ENCODE measurements at places on chromosomes 7 and 10.
A peak's percentile ranks its signal among the peaks of the same experiment; 100 is the strongest.

GRCh38 chr10:101022967-101023705 is 7.8 kb downstream of the PDZD7 start:
- DNase-seq, result no peak

GRCh38 chr10:97117372-97117771 is 68.4 kb downstream of the SLIT1 start:
- DNase-seq, result no peak

GRCh38 chr7:101727184-101727583 is 90.2 kb upstream of the CUX1 start:
- no peak for DNase-seq

- DNase-seq, result peak; percentile 33
These were observed 98.5 kb downstream of the CABCOCO1 start for GRCh38 chr10:61760943-61761824.

DNA sequence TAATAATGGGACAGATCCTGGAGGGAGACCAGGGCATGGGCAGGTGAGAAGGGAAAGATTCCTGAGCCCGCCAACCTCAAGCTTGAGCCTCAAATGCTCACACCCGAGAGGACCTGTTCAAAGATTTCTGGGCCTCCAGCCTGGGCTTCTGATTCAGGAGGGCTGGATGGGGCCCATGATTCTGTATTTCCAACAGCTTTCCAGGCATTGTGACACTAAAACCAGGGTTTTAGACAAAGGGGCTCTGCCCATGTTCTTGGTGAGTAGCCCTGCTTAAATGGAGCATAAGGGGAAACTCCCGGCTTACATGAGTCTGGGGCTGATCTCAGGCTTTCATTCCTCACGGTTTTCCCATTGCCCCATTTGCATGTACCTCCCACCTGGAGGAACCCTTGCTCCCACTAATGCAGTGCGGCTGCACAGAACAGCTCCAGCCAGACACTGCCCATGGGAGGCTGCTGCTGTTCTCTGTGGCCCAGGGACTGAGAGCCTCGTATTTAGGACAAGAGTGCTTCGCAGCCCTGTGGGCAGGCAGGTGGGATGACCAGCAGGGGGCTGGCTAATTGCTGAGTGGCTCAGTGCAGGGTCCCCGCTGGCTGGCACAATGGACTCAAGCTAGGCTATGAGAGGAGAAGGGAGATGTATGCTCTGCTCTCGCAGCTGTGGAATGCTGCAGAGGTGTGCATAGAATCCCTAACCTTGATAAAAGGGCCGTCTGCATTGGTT is 135.3 kb upstream of the COBL start:
- no peak for DNase-seq

DNA sequence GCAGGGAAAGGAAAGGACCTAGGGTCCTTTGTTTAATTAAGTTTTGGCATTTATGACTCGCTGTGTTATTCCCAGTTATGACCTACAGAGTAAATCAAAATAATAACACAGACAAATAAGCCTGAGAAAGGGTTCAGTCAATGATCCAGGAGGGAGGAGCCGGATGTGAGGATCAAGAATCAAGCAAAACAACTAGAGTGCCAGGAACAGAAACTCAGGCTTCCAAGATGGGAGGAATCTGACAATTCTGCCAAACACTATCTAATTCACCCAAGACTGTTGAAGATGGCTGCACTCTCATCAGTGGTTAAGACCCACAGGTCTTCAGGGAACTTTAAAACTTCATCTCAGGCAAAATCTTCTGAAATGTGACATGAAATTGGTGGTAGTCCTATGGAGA is 50.3 kb upstream of the PIP4K2A start:
- no peak for DNase-seq

GRCh38 chr7:100098913-100099312 is 2.3 kb downstream of the MCM7 start:
- DNase-seq, result no peak

DNA sequence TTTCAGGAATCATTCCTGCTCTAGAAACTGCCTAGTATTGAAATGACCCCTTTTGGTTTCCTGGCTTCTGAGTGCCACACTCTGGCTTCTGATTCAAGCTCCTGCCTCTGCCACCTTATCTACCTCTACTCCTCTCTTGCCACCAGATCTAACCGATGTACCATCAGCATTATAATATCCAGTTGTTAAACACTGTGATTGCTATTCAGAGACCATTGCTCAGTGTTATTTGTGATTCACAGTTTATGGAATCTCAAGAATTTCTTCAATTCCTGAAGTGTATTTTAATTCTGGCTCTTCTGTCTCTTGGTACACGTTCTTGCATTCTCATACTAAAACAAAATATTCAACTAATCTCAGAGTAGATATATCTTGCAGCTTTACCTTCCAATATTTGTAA is 88.7 kb downstream of the DYNC1I1 start:
- DNase-seq, result no peak

- DNase-seq, result no peak
These were observed 83.9 kb downstream of the PIP4K2A start for GRCh38 chr10:22630234-22631174.

DNA sequence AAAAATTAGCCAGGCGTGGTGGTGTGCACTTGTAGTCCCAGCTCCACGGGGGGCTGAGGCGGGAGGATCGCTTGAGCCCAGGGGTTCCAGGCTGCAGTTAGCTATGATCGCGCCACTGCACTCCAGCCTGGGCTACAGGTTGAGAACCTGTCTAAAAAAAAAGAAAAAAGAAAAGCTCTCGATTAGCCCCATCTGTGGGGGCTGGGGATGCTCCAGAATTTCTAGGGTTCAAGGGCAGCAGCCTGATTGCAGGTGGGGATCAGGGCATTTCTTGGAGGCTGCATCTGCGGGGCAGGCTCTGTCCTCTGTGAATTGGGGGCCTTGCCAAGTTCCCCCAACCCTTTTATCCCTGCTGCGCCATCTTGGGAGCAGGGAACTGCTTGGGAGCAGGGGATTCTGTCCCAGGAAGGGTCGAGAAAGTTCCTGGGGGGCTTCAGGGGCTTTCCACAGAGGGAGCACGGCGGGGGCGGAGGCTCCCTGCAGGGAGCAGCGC is 651 bp upstream of the ARPC1A start:
- no peak for DNase-seq

GRCh38 chr7:120951826-120952225 is 1.2 kb downstream of the ING3 start:
- no peak for DNase-seq

- DNase-seq, result no peak
These were observed 20.5 kb downstream of the EIF3B start for GRCh38 chr7:2374830-2375728.

- peak; percentile 82 for DNase-seq
These were observed 161.6 kb downstream of the PKD1L1 start for GRCh38 chr7:47786557-47787248.

GRCh38 chr7:16564909-16565426 is 38.3 kb downstream of the LRRC72 start:
- DNase-seq, result no peak

GRCh38 chr7:13189668-13190067 is 502.2 kb downstream of the ARL4A start:
- DNase-seq, result no peak

- no peak for DNase-seq
These were observed 11.0 kb downstream of the POT1 start for GRCh38 chr7:124918662-124919061.

DNA sequence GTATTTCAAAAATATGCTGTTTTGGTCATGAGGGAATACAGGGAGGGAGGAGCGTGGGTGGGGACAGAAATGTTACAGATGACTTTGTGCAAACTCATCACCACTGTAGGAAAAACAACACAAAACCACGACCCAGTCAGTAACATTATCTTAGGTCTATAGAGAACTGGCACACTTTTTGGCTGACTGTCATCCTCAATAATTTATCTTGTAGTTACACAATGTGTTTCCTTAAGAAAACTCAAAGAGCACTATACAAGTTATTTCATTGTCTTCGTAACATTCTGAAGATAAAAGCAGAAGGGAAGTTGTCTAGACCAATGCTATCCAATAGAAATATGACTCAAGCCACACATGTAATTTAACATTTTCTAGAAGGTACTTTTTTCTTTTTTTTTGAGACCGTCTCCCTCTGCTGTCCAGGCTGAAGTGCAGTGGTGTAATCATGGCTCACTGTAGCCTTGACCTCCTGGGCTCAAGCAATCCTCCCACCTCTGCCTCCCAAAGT is 16.9 kb upstream of the CDK14 start:
- DNase-seq, result peak; percentile 90

- DNase-seq, result no peak
These were observed 6.6 kb upstream of the FAM3C start for GRCh38 chr7:121402701-121403100.

DNA sequence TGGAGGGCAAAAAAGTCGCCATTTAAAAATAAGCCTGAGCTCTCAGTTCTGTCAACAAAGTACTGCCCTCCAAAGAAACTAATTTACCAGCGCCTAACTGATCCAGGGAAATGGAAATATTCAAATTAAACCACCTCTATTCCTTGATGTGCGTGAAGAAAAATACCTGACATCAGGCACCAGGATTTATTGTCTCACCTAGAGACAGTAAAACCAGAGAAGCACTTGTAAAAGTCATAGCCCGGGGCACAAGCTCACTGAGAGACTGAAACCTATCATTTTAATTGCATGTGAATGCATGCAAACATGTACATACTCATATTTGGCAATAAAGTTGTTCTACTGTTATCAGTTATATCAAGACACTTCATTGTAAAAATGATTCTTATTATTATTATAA is 147.3 kb upstream of the VSTM2A start:
- peak; percentile 27 for DNase-seq

- DNase-seq, result no peak
These were observed 80.2 kb downstream of the PARD3 start for GRCh38 chr10:34734918-34735317.

- no peak for DNase-seq
These were observed 29.2 kb upstream of the ZNRF2 start for GRCh38 chr7:30255064-30255769.

DNA sequence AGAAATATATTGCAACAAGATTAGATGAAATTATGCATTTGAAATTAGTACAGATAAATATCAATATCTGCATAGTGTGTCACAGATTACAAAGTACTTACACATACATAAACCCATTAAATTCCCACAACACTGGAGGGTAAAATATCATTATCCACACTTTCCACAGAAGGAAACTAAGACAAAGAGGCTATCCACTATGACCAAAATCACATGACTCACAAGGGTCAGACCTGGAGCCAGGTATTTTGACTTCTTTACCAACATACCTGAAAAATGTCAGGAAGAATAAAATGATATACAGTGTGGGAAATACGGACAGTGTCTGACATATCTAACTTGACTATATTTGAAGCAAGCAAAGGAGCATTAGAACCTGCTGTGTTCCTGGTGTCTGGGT is 34.1 kb downstream of the HYCC1 start:
- no peak for DNase-seq

DNA sequence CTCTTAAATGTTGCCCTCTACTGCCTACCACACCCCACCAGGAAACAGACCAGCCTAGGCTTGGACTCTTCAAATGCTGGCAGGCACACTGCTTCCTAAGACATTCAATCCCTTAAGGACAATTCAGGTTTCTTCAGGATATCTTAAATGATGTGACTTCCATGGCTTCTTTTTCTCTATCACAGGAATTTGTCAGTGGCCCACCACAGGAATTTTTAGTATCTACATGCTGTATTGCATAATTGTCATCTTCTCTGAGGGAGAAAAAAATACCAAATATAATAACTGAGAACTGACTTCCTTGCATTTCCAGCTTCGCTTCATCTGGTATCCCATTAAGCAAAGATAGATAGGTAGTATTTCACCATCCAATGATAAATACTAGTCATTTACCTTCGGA is 129.3 kb downstream of the WNT2 start:
- no peak for DNase-seq

All from epithelial cell of prostate (primary cell).